T-helper 17 cell (primary cell): ENCODE measurements at places on chromosomes 16 and 17.

GRCh38 chr17:71966459-71967313 lies 154.1 kb upstream of the SOX9 start:
- DNase-seq: no peak

DNA sequence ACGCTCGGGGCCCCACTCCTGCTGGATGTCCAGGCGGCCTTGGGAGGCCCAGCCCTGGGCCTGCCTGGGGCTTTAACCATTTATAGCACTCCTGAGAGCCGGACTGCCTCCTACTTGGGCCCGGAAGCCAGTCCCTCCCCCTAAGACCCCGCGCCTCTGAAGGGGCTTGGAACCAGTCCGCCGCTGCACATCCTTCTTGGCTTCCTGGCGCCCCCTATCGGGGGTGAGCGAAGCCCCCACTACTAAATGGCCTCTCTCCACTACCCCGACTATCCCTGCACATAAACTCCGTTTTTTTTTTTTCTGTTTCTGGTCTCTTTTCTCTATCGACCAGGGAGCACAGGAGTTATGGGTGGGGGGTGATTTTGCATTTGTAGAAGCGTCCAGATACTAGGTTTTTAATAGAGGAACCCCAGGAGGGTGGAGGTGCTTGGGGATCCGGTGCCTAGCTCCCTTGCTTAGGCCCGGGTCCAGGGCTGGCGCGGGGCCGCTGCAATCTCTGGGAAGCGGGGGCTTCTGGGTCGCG lies 633 bp upstream of the NOL3 start:
- no peak for DNase-seq

- DNase-seq: no peak
Measured at GRCh38 chr16:10242916-10243315, 60.7 kb upstream of the GRIN2A start.

DNA sequence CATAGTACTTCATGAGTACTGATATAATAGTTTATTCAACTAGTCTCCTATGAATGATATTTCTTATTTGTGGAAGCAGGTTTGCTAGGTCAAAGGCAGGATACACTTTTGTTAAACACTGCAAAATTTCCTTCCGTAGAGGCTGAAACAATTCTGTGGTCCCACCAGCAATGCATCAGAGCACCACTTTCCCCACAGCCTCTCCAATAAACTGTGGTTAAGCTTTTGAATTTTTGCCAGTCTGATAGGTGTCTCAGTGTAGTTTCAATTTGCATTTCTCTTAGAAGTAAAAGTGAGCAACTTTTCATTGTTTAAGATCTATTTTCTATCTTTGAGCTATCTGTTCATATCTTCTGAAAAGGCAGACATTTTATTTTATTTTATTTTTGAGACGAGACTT lies 36.4 kb upstream of the CORO6 start:
- DNase-seq: no peak

GRCh38 chr17:27473748-27474609 lies 17.7 kb downstream of the KSR1 start:
- peak; percentile 36 for DNase-seq

DNA sequence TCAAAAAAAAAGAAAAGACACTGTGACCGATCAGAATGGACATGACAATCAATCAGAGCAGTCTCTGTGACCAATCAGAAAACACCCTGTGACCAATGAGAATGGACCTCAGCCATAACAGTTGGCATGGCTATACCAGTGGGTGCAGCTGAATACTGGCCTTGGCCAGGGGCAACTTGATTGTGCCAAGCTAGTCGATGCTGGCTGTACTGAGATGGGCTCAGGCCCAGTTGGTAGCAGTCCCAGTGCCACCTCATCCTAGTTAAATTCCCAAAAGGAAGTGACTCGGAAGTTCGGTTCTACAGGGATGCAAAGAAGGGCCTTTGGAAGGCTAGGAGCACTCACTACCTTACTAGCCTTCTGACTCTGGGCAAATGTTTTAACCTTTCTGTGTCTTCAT lies 37.2 kb upstream of the BCO1 start:
- no peak for DNase-seq

DNA sequence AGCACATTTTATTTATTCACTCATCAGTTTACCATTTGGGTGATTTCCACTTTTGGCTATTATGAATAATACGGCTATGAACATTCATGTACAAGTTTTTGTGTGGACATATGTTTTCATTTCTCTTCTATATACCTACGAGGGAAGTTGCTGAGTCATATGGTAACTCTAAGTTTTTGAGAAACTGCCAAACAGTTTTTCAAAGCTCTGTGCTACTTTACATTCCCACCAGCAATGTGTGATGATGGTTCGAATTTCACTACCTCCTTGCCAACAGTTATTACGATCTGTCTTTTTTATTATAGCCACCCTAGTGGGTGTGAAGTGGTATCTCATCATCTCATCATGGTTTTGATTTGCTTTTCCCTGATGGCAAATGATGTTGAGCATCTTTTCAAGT lies 63.7 kb upstream of the MRTFB start:
- DNase-seq: no peak

DNA sequence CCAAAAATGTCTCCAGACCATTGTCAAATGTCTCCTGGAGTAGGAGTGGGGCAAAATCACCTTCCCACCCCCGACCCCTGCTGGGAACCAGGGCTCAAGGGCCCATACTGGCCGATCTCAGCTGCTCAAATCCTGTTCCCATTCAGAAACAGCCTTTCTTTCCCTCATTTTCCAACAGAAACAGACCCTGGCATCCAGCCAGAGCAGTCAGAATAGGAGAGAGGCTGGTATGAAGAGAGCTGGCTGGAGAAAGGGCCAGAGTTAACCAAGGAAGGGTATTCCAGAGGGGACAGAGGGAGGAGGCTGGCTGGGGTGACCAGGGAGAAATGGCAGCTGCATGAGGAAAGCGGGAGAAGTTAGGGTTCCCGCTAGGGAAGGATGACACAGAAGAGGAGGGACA lies 199.1 kb downstream of the XYLT1 start:
- no peak for DNase-seq

DNA sequence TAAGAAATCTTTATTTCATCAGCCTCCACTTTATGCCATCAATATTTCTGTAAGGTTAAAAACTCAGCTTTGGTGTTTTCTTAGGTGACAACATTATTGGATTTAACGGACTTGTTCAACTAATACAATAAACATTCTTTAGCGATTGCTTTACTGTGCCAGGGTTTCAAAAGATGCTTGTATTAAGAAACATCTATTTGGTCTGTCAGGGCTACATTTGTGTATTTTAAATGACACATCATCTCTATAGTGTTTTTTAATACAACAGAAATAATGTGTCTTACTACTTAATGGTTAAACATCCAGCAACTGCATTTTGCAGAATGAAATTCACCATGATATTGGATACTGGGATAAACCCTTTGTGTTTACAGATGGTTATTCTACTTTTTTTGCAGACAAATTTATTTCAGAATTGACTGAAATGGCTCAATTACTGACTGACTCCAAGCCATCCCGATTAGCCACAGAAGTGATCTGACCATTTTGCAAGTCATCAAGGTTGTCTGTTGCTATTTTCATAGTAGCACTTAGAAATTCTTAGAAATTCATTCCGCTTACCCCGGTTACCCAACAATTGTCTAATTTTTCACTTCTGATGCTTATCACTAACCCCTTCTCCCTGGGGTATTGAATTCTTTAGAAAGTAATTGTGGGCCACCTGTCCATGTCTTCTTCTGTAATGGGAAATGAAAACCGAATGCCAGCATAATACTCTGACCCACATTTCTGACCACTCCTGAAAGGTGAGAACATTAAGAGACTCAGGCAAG lies 63.7 kb downstream of the HS3ST3A1 start:
- DNase-seq: no peak

DNA sequence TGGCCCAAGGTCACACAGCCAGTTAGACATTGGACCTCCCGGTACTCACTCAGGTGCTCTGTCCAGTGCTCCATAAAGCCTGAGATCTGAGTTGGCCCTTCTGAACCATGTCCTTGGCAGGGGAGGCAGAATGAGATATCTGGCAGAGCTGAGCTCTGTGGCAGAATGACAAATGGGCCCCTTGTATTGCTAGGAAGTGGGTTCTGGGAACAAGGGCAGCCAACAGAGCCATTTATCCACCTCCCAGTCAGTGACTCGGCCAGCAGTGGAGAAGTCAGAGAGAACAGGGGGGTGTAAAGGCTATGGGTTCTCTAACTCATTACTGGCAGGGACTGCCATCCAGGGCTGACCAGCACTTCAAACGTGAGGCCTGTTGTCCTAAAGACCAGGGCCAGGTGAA lies 117.1 kb upstream of the NLRP1 start:
- DNase-seq: no peak

DNA sequence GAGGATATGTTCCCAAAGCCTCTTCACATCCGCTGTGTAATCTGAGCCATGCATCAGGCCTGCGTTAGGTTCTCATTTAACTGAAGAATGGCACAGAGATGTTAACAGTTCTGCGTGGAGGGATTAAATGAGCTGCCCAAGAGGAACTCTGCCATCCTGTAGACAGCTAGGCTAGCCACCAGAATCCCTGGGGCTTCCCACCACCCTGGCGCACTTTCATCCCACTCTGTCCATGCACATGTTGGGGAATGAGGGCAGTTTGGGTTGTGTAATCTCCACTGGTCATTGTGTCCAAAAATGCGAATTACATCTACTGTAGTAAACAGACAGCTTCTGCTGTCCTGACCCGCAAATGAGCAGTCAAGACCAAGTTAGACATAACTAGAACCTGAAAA lies 1.0 kb upstream of the GLG1 start:
- DNase-seq: no peak

DNA sequence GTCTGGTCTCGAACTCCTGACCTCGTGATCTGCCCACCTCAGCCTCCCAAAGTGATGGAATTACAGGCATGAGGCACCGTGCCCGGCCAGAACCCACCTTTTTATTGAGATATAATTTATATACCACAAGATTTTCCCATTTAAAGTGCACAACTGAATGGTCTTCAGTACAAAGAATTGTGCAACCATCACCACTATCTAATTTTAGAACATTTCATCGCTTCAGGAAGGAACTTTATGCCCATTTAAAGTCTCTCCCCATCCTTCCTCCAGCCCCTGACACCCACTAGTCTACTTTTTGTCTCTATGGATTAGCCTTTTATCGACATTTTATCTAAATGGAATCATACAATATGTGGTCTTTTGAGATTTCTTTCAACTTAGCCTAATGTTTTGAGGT lies 25.4 kb upstream of the HELZ start:
- DNase-seq: no peak

- no peak for DNase-seq
Measured at GRCh38 chr17:62704381-62704971, 77.0 kb downstream of the MRC2 start.

DNA sequence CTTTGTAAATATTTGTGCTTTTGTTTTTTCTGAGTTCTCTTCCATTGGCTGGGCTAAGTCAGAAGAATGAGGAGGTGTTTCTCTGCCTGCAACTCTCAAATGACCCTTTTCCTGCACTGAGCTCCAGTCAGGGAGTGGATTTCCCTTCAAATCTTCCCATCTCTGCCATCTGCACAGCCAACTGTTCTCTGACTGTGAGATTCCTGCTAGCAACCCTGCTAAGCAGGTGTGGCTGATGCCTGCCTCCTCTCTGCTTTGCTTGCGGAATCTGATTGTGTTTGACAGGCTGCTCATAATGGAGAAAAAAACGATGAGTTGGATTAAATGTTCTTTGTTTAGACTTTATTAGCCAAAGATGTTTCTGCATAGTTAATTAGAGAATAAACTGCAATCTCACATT lies 519.8 kb downstream of the TMEM114 start:
- no peak for DNase-seq

DNA sequence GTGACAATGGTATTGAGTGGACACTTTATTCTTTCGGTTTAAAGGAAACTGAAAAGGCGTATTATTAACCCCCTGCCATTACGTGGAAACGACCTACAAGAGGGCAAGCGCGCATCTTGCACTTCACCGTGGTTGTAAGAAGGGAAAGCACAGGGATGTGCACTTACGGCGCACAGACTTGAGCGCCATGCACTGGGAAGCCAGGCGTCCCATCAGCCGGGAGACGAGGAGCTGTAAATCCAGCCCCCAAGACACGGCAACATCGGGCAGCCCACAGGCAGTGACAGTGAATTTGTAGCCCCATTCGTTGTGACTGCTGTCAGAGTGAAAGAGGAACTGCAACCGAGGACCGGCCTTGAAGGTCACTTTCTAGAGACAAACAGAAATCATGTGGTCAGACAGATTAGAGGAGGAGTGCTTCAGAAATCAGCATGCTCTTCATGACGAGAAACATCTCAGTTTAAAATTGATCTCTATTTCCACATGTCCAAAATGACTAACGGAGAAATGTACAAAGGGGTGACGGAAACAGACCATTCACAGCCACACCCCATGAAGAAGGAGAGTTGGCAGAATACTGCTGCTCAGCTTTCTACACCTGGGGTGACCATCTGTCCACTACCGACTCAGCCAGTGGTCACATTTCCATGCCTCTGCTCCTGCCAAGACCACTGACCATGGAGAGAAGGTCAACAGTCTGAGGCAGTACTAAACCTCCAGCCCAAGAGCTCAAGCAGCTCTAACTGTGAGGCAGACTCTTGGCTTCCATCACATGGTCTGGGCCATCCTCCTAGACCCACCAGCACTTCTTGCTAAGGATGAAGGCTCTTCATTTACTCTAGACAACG lies 68.6 kb downstream of the ZZEF1 start:
- DNase-seq: no peak

DNA sequence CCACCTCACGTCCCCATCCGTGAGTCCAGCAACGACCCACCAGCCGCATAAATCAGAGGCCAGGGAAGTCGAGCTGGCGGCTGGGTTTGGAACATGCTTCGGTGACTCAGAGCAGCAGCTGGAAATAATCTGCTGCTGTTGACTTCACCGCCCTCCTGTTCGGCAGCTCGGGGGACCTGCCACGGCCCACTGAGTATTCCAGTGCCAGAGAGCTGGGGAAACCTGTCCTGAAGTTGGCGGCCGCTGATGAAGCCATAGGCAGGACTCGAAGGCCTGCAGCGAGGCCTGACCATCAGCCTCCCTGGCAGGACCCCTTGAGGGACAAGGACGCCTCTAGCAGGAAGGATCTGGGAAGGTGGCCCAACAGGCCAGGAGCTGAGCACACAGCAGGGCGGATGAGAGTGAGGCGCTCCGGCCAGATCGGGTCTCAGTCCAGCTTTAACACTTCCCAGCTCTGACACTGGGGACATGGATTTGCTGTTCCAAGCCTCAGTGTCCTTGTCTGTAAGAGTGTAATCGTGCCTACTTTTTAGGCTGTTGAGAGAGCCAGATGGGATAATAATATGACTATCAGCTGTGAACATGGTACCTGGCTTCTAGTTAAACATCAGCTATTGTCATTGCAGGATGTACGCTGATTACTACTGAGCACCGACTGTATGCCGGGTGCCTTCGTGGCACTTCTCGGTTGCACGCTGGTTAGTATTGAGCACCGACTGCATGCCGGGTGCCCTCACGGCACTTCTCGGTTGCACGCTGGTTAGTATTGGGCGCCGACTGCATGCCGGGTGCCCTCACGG lies 50.4 kb upstream of the CIBAR2 start:
- DNase-seq: no peak

DNA sequence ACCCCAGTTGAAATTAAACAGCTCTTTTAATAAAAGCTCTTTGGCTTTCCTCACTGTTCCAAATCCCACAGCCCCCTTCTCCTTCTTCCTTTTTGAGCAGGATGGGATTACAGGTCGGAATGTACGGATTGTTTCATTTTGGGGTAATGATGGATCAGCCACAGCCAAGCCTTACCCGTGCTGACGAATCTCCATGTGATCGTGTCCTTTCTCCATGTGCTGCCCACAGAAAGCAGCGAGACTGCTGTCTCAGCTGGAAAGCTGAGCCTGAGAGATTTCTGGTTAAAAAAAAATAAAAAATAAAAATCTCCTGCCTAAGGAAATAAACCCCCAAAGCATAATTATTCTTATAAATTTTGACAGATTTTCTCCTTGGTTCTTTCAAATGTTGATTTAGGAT lies 276.6 kb downstream of the CPPED1 start:
- DNase-seq: no peak

GRCh38 chr17:57781386-57782061 lies 36.4 kb upstream of the CCDC182 start:
- no peak for DNase-seq
